ENCODE measurements at places on chromosomes 7 and 10. TPM values are rescaled to one million over a fixed set of nuclear protein-coding genes. Genes with fewer than 3 reads are reported as not detected.

- no peaks in the 10 kb centered on the region for H3K36me3 ChIP-seq
- no peak overlapping the region for H3K4me3 ChIP-seq
Measured at GRCh38 chr10:31146491-31147209, 115.0 kb upstream of the ZNF438 start.

DNA sequence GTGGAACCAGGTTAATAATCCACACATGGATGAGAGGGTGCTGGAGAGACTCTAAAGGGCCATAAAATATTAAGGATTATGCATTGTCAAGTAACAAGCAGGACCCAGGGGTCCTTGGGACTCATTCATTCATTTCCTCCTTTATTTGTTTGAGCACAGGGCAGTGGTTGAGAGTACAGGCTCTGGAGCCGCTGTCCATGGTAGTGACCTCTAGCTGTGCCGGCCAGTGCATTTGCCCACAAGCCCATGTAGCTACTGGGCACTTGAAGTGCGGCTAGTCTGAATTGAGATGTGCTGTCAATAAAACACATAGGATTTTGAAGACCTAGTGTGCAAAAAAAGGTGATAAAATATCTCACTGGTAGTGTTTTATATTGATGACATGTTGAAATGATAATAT is 137.6 kb downstream of the C10orf105 start:
- H3K27ac ChIP-seq, result no peak overlapping the region
- no peaks in the 10 kb centered on the region for H3K4me1 ChIP-seq
- DNase-seq, result peak; percentile 81
- H3K27me3 ChIP-seq, result no peaks in the 10 kb centered on the region
- no peaks in the 10 kb centered on the region for H3K36me3 ChIP-seq
- H3K4me3 ChIP-seq, result no peak overlapping the region

DNA sequence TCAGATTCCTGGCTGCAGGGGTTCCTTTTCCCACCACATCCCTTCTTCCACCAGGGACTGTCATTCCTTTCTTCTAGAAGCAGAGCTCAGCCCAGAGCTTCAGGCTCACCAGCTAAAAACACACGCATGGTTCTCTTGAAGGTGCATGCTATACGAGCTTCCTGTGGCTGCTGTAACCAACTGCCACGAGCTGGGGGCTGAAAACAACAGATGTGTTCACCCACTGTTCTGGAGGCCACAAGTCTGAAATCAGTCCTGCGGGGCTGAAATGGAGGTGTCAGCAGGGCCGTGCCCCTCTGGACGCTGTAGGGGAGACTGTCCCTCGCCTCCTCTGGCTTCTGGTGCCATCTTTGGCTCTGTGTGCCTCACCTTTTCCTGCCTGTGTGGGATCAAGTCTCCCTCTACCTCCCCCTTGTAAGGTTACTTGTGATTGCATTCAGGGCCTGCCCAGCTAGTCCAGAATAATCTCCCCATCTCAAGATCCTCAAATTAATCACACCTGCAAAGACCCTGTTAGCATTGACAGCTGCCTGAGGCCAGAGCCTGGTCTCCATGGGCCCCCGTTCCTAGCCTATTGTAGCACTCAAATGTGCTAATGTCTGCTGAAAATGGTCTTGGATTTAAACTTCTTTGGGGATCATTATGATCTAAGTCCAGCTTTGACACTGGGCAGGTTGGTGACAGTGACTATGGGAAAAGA is 13.7 kb downstream of the RAB19 start:
- H3K27me3 ChIP-seq, result no peaks in the 10 kb centered on the region
- no peak overlapping the region for H3K27ac ChIP-seq
- H3K4me1 ChIP-seq, result no peaks in the 10 kb centered on the region

GRCh38 chr7:101255796-101256195 is 10.9 kb upstream of the FIS1 start:
- peaks cover 2% of the 10 kb centered on the region for H3K4me1 ChIP-seq
- H3K36me3 ChIP-seq, result no peaks in the 10 kb centered on the region
- H3K27me3 ChIP-seq, result no peaks in the 10 kb centered on the region
- DNase-seq, result no peak
- no peak overlapping the region for H3K4me3 ChIP-seq
- no peak overlapping the region for H3K27ac ChIP-seq

- H3K4me1 ChIP-seq, result no peaks in the 10 kb centered on the region
- H3K4me3 ChIP-seq, result no peak overlapping the region
- no peak overlapping the region for H3K27ac ChIP-seq
- H3K36me3 ChIP-seq, result no peaks in the 10 kb centered on the region
- H3K27me3 ChIP-seq, result no peaks in the 10 kb centered on the region
- no peak for DNase-seq
Measured at GRCh38 chr7:41567731-41568114, 135.2 kb downstream of the INHBA start.

Gene CABCOCO1
- 1.5 TPM for polyA plus RNA-seq

GRCh38 chr7:42107484-42108240 is 129.3 kb downstream of the GLI3 start:
- no peaks in the 10 kb centered on the region for H3K27me3 ChIP-seq
- peak; percentile 63 for DNase-seq
- H3K4me1 ChIP-seq, result no peaks in the 10 kb centered on the region
- no peaks in the 10 kb centered on the region for H3K36me3 ChIP-seq
- no peak overlapping the region for H3K4me3 ChIP-seq
- H3K27ac ChIP-seq, result no peak overlapping the region

DNA sequence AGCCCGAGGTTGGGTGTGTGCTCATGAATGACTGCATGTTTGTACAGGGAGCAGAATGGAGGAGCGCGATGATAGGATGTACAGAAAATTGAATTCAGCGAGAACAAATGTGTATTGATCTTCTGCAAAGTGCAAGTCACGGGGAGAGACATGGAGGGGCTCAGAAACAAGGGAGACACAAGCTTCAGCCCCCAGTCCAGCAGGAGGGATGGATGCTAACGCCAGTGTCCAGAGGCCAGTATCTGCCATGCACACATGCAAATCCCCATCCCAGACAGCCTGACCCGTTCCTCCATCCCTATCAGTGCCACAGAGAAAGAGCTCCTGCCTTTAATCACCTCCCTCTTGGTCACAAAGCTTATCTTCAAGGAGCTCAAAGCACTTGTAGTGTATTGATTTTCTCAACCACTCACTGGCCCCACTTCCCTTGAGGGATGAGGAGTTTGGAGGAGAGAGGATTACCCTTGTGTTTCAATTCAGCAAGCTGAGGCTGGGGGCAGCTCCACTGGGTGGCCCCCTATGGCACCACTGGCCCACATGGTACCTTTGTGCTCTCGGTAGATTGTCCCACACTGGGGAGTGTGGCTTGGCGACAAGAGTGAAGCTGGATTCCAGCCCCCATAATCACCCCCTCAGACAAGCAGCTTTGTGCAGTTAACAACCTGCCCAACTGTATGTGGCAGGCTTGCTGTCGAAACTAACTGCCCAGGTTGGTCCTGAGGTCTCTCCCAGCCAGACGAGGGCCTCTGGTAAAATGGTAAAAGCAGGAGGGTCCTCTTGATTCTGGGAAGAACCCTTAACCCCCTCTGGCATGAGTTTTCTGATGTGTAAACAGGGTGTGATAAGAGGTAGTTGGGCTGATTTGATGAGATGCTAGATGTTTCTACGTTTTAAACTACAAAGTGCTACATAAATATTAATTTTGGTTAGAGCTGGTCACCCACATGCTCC is 151.6 kb upstream of the UNC5B start:
- no peaks in the 10 kb centered on the region for H3K27me3 ChIP-seq
- H3K36me3 ChIP-seq, result no peaks in the 10 kb centered on the region
- H3K27ac ChIP-seq, result no peak overlapping the region

All from kidney (tissue), 22 donors.